A549 (cell line): ENCODE measurements at places on chromosomes 13 and 19. TPM values are rescaled to one million over a fixed set of nuclear protein-coding genes. Genes with fewer than 3 reads are reported as not detected.

GRCh38 chr13:48400090-48400694 is 12.7 kb downstream of the LPAR6 start:
- DNase-seq: no peak

DNA sequence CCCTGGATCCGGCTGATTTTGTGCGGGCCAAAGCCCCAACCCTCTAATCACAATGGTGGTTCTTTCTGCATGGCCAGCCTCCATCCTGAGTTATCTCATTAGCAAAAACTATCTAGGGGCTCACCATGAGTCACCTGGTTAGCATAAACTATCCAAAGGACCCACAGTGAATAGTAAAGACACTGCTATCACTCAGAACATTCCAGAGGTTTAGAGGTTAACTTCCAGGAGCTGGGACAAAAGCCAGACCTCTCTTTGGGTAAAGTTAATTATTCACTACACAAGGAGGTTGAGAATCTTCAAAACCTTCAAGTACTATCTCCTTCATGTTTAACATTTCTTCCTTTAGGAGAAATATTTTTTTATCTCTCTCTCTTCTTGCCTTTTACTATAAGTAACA is 18.8 kb upstream of the PPP5C start:
- no peak for DNase-seq

GRCh38 chr19:12495002-12495802 is 10.6 kb upstream of the ZNF709 start:
- DNase-seq: peak; percentile 6

DNA sequence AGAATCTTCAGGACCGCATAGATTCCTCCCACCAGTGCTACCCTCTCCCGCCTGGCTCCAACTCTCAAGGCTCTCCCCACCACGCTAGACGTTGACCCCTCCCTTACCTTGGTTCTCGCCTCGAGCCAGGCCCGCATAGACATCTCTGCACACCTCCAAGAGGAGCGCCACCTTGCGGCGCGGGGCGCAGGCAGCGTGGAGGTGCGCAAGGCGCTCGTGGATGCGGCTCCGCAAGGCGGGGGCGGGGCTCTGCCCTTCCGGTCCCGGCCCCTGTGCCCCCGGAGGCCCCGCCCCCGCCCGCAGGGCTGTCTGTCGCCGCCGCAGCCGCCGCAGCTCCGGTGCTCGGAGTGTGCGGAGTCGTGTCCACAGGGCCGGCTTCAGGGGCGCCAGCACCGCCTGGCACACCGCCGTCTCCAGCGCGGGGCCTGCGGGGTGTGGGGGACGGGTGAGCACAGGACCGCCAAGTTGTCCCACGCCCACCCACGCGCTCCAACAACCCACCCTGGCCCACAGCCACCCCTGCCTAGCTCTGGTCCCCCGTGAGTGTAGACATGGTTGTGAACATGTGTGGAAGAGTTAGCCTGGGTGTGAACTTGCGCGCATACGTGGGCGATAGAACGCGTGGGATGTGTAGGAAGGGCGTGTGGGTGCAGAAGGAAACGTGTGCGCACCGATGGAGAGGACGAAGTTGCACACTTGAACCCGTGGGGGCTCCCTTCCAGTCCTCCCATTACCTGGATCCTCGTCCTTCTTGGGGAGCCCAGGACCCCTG is 8.1 kb downstream of the RINL start:
- peak; percentile 93 for DNase-seq

DNA sequence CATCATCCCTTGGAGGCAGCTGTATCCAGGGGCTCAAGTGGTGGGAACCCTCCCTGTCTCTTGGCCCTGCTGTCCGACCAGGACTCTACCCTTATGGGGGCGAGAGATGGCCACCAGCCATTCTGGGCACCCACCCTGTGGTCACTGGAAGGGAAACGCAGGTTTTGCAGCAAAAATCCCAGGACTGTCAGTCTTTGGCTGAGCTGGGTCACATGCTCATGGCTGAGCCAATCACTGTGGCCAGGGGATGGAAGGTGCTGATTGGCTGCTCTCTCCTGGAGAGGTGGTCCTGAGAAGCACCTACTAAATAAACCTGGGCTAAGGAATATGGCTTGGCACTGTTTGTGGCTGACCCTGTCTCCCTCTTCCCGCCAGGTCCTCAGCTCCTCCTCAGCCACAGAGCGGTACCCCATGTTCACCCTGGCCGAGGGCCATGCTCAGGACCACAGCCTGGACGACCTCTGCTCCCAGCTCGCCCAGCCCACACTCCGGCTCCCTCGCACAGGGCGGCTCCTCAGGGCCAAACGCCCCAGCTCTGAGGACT is 8.9 kb downstream of the ATG4D start:
- peak; percentile 48 for DNase-seq

GRCh38 chr19:44785271-44785670 is 7.6 kb downstream of the CBLC start:
- no peak for DNase-seq

- DNase-seq: no peak
Observed at GRCh38 chr13:97273341-97273831, 51.3 kb downstream of the MBNL2 start.

- no peak for DNase-seq
Observed at GRCh38 chr19:44723299-44723951, 24.5 kb downstream of the CEACAM16 start.

GRCh38 chr13:57787058-57787791 is 155.7 kb downstream of the PCDH17 start:
- no peak for DNase-seq

DNA sequence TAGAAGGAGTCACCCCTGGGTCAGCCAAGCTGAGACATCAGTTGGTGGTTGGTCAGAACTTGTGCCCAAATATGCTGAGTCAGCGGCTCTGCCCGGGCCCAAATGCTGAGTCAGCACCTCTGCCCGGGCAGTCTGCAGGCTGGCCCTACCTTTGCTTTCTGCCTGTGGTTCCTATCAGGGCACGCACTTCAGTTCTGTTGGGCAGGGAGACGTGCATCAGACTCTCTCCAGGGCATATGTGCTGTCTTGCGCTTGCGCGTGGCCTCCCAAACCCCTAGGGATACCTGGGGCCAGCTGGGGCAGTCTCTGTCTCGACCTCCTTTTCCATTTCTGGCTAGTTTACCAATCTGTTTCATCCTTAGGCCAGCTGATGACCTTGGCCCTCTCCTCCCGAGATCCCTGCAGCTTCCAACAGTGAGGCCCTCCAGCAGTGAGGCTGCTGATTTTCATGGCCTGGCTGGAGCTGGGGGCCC is 24.4 kb upstream of the LDLR start:
- DNase-seq: peak; percentile 35

DNA sequence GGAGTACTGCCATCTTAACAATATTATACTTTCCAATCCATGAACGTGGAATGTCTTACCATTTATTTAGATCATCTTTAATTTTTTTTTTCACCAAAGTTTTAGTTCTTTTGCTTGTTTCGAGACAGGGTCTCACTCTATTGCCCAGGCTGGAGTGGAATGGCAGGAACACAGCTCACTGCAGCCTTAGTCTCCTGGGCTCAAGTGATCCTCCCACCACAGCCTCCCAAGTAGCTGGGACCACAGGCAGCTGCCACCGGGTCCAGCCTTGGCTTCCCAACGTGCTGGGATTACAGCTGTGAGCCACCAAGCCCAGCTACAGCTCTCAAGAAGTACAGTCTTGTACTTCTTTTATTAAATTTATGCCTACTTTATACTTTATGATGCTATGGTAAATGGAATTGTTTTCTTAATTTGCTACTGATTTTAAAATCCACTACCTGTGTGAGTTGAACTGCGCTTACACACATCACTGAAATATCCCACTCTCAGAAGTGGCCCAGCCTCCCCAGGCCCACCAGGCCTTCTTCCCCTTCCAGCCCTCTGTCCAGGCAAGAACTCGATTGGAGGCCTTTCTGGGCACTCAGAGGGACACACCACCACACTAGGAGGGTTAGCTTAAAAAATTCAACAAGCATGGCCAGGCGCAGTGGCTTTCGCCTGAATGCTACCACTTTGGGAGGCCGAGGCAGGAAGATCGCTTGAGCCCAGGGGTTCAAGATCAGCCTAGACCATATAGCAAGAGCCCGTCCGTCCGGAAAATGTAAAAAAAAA is 1.0 kb upstream of the PGLS start:
- DNase-seq: no peak

GRCh38 chr13:29319451-29319850 is 276.0 kb downstream of the SLC7A1 start:
- no peak for DNase-seq

GRCh38 chr13:94622344-94622743 is 20.7 kb downstream of the GPR180 start:
- no peak for DNase-seq

DNA sequence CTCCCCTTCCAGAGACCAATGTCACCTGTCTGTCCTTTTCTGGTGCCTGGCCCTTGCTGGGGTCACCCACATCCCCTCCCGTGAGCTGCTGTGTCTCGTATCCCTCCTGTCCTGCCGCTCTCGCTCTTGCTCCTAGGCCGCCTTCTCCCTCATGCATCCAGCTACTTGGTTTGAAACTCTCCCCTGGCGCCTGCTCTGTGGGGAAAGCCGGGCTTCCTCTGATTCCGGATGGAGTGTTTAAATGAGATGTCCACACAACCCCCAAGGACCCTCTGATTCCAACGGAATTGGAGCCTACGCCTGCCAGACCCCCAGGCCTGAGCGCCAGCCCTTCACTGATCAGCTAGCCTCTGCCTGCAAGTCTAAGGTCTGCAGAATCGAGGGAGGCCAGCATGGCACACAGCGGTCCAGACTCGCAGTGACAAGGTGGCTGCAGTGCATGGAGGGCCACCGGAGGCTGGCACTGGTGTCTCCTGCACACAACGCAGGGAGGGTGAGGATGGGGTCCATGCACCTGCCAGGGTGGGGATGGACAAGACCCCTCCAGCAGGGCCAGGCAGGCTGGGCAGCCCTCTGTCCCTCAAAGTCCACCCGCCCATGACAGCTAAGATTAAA is 47.2 kb downstream of the RFX2 start:
- DNase-seq: no peak

- DNase-seq: no peak
Observed at GRCh38 chr19:45175515-45176345, 2.3 kb downstream of the TRAPPC6A start.

- no peak for DNase-seq
Observed at GRCh38 chr13:112983428-112984196, 14.6 kb downstream of the MCF2L start.

DNA sequence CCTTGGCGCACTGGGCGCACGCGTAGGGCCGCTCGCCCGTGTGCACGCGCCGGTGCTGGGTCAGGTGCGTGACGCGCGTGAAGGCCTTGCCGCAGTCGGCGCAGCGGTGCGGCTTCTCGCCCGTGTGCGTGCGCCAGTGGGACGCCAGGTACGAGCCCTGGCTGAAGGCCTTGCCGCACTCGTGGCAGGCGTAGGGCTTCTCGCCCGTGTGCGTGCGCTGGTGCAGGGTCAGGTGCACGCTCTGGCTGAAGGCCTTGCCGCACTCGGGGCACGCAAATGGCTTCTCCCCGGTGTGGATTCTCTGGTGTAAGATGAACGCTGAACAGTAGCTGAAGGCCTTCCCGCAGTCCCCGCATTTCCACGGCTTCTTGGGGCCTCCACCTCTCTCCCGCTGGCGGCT is 7.0 kb downstream of the ZNF835 start:
- DNase-seq: no peak

DNA sequence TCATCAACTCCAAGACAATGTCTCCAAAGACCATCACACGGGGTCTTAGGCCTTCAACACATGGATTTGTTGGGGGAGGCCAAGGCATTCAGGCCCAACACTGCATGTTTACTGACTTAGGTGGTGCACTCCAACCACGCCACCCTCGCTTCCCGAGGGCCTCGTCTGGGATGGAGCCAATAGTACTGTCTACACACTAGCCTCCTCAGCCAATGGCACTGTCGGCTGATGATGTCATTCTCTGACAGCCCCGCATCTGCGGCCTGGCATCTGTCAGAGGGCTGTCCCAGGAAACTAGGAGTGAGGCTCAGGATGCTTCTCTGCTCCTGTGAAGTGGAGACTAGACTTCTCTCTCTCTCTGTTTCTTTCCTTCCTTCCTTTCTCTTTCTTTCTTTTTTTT is 96.6 kb downstream of the TEX26 start:
- DNase-seq: no peak

DNA sequence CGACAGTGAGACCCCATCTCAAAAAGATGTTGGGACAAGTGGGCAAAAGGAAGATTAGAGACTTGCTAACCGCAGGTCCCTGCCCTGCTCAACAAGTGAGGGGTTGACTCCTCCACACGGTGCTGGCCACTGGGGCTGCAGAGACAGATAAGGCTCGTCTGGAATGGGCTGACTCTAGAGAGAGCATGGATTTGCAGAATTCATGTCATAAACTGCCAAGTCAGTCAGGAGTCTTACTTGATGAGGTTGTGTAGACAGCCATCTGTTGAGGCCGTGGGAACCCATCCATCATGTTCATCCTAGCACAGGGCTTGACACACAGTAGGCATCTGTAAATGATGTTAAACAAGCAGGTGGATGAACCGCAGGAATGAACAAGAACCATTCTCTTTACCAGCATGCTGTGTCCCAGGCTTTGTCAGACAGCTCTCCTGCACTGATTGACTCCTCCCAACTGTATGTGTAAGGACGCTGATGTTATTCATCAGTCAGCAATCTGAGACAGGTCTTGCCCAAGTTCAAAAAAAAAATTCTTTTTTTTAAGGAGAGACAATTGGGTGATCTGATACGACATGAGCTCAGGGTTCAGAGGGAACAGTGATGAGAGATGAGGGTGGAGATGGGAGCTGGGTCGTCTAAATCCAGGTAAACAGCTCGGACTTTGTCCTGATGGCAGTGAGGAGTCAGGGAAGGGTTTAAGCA is 8.8 kb downstream of the PAF1 start:
- no peak for DNase-seq

DNA sequence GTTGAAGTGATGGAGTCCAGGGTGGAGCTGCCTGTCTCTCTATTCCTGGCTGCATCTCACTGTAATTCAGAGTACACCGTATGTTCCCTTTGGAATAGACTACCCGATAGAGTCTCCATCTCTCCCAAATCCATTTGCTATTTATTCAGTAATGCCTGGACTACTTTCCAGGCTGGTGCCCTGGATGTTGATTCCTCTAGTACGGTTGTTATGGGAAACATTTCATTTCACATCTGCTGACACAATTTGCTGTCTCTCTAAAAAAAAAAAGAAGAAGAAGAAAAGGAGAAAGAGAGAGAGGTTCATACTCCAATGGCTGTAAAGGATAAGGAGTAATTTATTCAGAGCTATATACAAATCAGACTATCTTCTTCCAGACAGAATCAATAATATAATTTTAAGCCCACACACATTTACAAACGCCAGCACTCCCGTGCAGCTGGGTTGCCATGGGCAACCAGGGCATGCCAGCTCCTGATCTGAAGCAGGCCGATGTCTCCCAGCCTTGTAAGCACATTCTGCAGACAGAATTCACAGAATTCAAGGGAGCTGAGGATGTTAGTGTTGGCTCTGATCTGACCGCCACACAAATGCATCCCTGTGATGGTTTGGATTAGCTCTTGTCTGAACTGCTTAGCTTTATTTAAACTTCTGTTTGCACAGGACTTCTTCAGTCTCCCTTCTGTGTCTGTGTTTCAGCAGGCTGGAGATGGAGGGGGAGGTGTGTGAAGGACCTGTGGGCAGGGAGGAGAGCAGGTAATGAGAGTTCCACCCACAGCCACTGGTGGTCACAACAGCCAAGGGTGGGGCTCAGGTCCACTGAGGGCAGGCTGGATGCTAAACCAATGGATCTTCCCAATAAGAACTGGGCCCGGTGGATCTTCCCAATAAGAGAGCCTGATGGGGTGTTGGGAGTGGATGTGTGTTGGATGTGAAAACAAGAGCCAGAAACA is 66.0 kb downstream of the TEX26 start:
- DNase-seq: no peak

Gene ZNF99
- polyA plus RNA-seq: not detected in 3 replicates

Gene C19orf33
- 487 to 531 TPM (median 489 TPM) in 3 replicates for polyA plus RNA-seq

Gene ZNF600
- 0.07 to 0.47 TPM (median 0.08 TPM) in 3 replicates for polyA plus RNA-seq

Gene ZNF534
- not detected in 3 replicates for polyA plus RNA-seq

Gene MICU2
- polyA plus RNA-seq: 24.7 to 28.9 TPM (median 26.2 TPM) in 3 replicates

Gene ZNF776
- polyA plus RNA-seq: 5.3 to 7.0 TPM (median 6.1 TPM) in 3 replicates

Gene RFPL4AL1
- not detected in 3 replicates for polyA plus RNA-seq

Gene ACTMAP
- polyA plus RNA-seq: 14.1 to 18.5 TPM (median 14.8 TPM) in 3 replicates

Gene ZNF90
- not detected in 3 replicates for polyA plus RNA-seq

Gene CPB2
- 0.05 TPM in 1 of 3 replicates, not detected in the others for polyA plus RNA-seq
